CMK (cell line): ENCODE measurements at places on chromosomes 11 and 22.

DNA sequence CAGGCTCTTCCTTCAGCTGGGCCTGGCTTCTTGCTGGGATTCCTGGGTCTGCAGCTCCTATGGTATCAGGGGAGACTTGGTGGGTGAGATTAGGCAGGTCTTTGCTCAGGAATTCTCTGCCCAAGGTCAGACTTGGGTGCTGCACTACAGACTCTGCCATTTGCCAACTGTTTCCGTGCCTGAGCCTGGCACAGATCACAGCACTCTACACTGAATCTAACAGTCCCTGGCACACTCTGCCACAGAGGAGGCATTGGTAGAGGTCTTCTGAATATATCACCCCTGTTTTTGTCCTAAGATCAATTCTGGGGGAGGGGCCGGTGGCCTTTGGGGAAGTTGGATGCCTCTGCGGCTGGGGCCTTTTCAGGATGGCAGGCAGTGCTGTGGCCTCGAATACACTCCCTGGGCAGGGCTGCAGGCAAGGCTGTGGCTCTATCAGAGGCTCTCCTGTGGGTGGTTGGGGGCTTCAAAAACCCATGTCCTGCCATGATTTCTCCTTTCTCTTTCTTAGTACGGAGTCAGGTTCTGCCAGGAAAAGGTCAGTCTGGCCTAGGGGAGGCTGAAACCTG lies 115.0 kb upstream of the NARS2 start:
- DNase-seq, result no peak

DNA sequence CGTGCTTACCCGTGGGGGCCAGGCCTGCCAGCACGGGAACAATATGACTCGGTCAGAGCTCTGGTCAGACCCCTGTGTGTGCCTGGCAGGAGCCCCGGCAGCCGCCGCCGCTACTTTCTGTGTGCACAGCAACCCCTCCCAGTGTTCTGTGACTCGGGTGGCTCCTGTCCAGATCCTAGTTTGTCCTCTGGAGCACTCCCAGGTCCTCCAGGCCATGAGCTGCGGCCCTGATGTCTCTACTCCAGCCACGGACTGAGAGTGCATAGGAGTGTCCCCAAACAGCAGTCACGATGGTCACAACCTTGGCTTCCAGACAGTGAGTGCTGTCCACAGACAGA lies 3.2 kb downstream of the NDUFS8 start:
- no peak for DNase-seq

DNA sequence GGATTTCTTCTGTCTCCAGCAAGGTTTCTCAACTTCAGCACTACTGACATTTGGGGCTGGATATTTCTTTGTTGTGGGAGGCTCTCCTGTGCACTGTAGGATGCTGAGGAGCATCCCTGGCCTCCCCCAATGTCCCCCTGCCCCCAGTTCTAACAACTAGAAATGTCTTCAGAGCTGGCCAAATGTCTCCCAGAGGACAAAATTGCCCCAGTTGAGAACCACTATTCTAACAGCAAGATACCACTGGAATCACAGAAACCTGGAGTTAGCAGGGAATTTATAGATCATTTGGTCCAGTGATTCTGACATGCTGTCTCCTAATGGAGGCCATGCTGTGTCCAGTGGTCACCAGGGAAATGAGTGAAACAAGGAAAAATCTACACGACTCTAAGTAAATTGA lies 32.2 kb upstream of the DMC1 start:
- no peak for DNase-seq

DNA sequence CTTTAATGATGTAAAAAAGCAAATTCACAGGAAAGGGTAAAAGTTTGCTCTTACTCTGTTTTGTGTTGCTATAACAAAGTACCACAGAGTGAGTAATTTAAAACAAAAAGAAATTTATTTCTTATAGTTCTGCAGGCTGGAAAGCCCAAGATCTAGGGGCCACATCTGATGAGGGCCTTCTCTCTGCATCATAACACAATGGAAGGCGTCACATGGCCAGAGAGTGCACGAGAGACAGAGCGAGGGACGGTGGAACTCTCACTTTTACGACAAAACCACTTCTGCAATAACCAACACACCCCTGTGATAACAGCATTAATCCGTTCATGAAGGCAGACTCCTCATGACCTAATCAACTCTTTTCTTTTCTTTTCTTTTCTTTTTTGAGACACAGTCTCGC lies 31.1 kb downstream of the CD6 start:
- no peak for DNase-seq

DNA sequence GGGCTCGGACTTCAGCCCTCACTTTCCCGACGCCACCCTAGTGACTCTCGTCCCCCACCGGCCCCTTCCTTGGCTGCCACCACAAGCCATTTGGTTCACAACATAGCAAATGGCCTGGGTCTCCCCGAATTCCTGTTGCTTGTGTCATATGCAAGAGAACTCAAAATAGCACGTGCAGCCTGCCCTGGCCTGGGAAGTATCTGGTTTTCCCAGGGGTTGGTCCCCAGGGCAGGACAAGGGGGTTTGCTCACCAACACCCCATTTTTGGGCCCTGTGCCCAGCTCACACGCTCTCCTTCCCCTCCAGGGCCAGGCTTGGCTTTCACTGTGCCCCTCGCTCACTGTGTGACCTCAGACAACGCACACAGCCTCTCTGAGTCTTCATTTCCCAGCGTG lies 12.8 kb upstream of the TPCN2 start:
- DNase-seq, result no peak

DNA sequence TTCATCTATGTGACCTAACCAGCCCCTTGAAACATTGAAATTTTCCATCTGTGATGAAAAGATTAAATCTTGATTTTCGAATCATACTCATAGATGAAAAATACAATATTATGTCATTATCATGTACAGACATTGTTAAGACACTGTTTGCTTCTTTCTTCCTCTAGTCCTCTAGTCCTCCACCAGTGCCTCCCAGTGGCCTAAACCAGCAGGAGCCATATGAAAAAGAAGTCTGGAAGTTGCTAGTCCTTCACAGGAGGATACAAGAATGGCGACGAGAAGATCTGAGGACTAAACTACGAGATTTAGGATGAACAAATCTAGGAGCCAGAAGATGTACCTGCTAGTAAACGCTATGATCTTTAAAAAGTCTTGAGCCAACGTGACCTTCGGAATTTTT lies 134.1 kb downstream of the SLC17A6 start:
- no peak for DNase-seq

DNA sequence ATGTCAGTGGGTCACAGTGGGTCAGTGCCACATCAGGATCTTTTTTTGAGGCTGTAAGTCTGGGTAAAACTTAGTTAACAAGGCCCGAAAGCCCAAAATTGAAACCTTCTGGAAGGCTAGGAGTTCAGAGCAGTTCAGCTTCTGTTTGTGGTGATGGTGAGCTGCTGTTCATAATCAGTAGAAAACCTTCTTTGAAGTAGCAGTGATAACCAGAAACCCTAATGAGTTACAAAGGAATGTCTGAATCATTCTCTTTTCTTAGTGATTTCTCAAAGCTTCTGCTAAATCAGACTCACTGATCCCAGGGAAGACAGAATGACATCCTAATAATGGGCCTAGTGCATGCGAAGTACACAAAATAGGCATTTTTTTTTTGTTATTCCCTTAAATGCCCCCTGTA lies 124.7 kb downstream of the PARVA start:
- DNase-seq, result no peak

GRCh38 chr11:67282155-67282875 lies 6.8 kb upstream of the ANKRD13D start:
- no peak for DNase-seq

DNA sequence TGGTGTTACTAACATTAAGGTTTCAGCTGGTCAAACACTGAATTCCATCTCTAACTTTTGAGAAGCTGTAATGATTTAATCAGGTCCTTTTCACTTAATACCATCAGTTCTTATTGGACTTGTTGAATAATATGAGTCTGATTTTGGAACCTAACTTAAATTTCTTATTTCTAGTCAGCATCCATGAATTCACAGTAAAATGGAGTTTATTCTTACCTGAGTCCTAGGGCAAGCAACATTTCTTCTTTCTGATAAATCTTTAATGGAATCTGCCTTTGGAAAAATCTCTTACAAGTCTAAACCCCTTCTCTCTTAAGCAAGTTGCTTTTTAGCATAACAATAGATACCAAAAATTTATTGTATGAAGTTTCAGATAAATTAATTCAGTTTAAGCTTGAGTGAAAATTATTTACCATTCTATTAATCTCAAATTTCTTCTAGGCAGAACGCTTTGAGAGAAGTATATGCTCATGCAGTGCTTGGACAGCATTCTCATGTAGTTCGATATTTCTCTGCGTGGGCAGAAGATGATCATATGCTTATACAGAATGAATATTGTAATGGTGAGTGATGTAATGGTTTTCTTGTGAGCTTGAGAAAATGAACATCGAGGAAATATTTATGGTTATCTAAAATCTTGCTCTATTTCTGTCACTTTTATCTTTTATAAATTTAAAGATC lies 3.4 kb downstream of the WEE1 start:
- DNase-seq, result no peak

GRCh38 chr11:95095858-95096587 lies 6.4 kb downstream of the ENDOD1 start:
- DNase-seq, result no peak

- DNase-seq, result no peak
These were observed 67.4 kb downstream of the ANO3 start for GRCh38 chr11:26399336-26399735.

DNA sequence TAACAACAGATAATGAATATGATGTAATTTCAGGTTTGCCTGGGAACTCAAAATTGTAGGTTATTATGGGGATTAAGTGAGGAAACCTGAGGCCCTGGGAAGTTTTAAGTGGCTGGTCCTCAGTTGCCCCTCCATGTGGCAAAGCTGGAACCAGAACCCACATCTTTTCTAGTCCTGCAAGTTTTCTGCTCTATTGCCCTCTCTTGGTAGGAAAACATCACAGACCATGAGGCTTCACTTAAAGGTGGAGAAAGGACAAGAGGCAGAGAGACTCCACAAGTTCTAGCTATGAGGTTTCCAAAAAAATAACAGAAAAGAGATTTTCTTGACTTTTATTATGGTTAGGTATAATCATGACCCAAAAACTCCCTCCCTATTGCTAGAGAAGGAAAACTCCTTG lies 115.5 kb upstream of the DDI1 start:
- no peak for DNase-seq

GRCh38 chr11:112382561-112382960 lies 121.9 kb upstream of the PLET1 start:
- no peak for DNase-seq

- no peak for DNase-seq
These were observed 323.7 kb downstream of the LUZP2 start for GRCh38 chr11:24820541-24820940.

GRCh38 chr11:79241205-79241851 lies 199.5 kb downstream of the TENM4 start:
- no peak for DNase-seq

DNA sequence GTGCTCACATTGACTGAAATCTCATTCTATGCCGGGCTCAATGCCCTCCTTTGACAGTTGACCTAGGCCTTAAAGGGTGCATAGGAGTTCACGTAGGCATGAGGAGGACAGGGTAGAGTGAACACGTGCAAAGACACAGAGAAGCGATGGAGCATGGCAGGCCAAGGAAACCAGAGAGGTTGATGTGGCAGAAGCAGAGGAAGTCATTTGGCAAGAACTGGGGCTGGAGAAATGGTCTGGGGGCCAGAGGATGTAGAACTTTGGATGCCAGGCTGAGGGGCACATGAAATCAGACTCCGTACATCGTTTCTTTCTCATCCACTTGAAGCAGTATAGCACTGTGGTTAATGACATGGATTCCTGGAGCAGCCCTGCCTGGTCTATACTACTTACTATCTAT lies 13.6 kb upstream of the ABCC8 start:
- no peak for DNase-seq

DNA sequence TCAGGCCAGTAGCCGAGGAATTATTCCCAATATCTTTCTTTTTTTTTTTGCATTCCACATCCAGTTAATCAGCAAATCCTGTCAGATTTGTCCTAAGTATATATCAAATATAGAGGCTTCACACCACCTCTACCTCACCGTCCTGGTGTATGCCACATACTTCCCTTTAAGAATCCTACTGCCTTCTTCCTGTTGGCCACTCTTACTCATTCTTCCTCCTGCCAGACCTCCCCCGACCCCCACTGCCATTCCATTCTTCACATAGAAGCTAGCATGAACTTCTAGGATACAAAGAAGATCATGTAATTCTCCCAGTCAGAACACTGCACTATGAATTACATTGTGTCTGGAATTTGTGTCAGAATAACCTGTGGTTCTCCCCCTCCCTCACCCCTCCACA lies 89.5 kb downstream of the TRIM44 start:
- no peak for DNase-seq
